ENCODE measurements at places on chromosomes 3 and 15. TPM values are rescaled to one million over a fixed set of nuclear protein-coding genes. Genes with fewer than 3 reads are reported as not detected.

DNA sequence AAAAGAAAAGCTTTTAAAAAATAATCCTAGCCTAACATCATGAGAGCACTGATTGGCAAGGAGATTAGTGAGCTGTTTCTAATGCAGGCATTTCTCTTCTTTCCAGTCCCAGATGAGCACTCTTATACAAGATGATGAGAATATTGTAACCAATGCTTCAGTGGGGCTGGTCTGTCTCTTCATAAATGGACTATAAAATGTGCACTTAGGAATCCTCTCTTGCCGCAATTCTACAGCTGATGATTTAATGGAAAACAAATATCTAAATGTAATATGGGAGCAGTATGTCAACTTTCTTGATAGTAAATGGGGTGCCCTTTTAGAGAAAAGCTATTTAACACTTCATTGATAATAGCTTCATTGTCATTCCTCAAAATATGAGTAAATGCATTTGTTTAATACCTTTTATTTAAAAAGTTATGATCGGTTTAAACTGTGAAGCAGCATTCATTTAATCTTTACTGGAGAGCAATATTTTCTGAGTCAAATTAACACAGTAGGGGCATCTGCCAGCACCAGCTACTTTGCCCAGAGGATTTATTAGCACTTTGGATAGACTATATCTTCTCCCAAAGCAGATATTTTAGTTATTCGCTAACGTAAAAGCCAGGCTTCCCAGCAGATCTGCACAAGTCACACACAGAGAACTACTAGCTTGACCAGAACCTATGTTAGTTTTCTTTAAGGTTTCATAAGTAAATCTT, 985.9 kb downstream of the DIPK2A start:
- H3K27me3 ChIP-seq = peaks cover 1% of the 10 kb centered on the region
- H3K4me3 ChIP-seq = no peak overlapping the region
- H3K4me1 ChIP-seq = no peaks in the 10 kb centered on the region

- peaks cover 3% of the 10 kb centered on the region for H3K27me3 ChIP-seq
- no peaks in the 10 kb centered on the region for H3K36me3 ChIP-seq
- H3K4me3 ChIP-seq = no peak overlapping the region
- DNase-seq = no peak
- no peaks in the 10 kb centered on the region for H3K4me1 ChIP-seq
Measured at GRCh38 chr3:138395865-138396751, 38.3 kb upstream of the ESYT3 start.

DNA sequence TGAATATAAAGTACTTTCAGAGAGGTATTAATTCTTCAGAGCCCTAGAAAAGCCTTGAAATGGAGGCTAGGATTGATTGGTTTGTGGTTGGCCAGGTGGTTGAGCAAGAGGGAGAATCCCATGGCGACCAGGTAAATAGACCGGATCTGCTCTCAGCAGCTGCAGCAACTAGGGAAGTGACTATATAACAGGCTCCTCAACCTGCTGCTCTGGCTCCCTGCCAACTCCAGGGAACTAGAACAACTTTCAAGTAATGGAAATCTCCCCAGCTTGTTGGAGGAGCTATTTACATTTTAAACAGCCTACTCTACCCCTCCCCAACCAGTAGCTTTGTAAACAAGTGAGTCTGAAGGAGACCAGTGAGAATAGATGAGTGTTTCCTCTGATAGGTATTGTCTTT, 121.8 kb upstream of the CADM2 start:
- H3K27ac ChIP-seq = no peak overlapping the region
- H3K27me3 ChIP-seq = no peaks in the 10 kb centered on the region
- no peaks in the 10 kb centered on the region for H3K36me3 ChIP-seq
- peaks cover 4% of the 10 kb centered on the region for H3K4me1 ChIP-seq

DNA sequence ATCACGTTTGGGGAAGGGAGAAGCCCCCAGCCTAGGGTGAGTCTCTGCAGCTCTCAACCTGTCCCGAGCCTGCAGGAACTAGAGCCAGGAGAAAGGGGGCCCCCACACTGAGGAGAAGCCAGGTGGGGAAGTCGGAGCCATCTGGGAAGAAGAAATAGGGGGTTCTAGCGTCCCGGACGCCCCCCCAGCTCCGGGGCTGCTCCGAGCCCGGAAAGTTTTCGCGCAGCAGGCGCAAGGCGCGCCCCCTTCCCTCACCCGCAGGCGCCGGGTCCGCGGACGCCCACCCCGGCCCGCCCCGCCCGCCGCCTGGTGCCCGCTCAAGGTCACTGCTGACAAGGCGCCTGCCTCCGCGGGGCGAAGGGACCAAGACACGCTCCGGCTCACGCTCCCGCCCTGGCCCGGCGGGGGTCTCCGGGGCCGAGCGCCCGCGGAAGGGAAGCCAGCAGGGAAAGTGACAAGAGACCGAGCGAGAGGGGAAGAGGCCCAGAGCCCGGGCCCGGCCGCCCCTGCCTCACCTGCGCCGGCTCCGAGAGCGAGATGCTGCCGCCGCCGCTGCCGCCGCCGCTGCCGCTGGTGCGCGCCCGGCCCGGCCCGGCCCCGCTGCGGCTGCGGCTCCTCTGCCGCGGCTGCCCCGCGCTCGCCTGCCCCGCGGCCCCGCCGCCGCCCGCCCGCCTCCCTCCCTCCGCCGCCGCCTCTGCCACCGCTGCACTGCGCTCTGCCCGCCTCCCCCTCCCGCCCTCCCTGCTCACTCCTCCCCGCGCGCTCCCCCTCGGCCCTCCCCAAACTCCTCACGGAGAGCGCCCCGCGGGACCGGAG, 108.4 kb upstream of the SLC6A11 start:
- H3K36me3 ChIP-seq = peaks cover 3% of the 10 kb centered on the region
- H3K27ac ChIP-seq = no peak overlapping the region
- H3K4me3 ChIP-seq = peak overlapping the region; percentile 85
- DNase-seq = peak; percentile 32
- peaks cover 28% of the 10 kb centered on the region for H3K4me1 ChIP-seq
- H3K27me3 ChIP-seq = peaks cover 26% of the 10 kb centered on the region

- no peaks in the 10 kb centered on the region for H3K4me1 ChIP-seq
- H3K36me3 ChIP-seq = no peaks in the 10 kb centered on the region
- no peak for DNase-seq
- no peaks in the 10 kb centered on the region for H3K27me3 ChIP-seq
- H3K27ac ChIP-seq = no peak overlapping the region
Measured at GRCh38 chr3:21877214-21877754, 126.3 kb upstream of the ZNF385D start.

- no peak overlapping the region for H3K4me3 ChIP-seq
- no peaks in the 10 kb centered on the region for H3K36me3 ChIP-seq
- peaks cover 21% of the 10 kb centered on the region for H3K4me1 ChIP-seq
- no peak overlapping the region for H3K27ac ChIP-seq
- H3K27me3 ChIP-seq = no peaks in the 10 kb centered on the region
Measured at GRCh38 chr3:71006810-71007785, 576.4 kb downstream of the FOXP1 start.

DNA sequence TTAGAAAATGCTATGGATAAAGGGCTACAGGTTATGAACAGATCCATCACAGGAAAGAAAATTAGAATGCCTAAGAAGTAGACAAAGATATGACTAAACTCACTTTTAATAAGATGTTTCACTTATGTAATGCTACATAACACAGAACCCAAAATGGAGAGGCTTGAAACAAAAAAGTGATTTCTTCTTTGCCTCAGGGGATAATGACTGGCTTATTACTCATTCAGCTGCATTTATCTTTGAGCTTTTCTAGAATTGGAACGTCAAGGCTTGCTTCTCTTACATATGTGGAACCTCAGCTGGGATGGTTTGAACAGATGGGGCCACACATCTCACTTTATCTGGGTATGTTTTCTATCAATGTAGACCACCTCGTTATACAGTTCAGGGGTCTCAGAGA, 120.6 kb upstream of the EPHA3 start:
- DNase-seq = no peak
- no peak overlapping the region for H3K27ac ChIP-seq
- peaks cover under 1% of the 10 kb centered on the region for H3K27me3 ChIP-seq
- no peaks in the 10 kb centered on the region for H3K36me3 ChIP-seq
- H3K4me3 ChIP-seq = no peak overlapping the region

- no peak for DNase-seq
- no peak overlapping the region for H3K27ac ChIP-seq
- H3K36me3 ChIP-seq = peaks cover 5% of the 10 kb centered on the region
- H3K27me3 ChIP-seq = no peaks in the 10 kb centered on the region
- peaks cover 31% of the 10 kb centered on the region for H3K4me1 ChIP-seq
Measured at GRCh38 chr3:4509043-4509442, 15.9 kb downstream of the ITPR1 start.

DNA sequence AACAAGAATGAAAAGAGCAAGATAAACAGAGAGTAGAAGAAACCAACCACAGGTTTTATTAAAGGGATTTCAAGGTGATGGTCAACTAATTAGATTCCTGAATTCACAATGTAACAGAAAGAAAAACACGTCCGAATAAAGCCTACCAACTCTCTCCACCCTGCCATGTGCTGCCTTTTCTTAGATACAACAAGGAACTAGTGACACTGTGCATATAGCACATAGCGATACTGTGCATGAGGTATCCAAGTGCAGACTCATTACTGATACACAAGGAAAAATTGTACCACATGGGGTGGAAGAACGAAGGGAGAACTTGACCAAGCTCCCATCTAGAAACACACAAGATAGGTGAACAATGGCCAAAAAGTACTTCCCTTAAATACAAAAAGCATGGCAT, 154.6 kb downstream of the MAGI1 start:
- no peak overlapping the region for H3K27ac ChIP-seq
- peaks cover 21% of the 10 kb centered on the region for H3K4me1 ChIP-seq
- no peak overlapping the region for H3K4me3 ChIP-seq
- DNase-seq = no peak

- DNase-seq = no peak
- no peak overlapping the region for H3K27ac ChIP-seq
- H3K27me3 ChIP-seq = no peaks in the 10 kb centered on the region
- H3K4me1 ChIP-seq = no peaks in the 10 kb centered on the region
- no peaks in the 10 kb centered on the region for H3K36me3 ChIP-seq
Measured at GRCh38 chr3:87478716-87479115, 202.3 kb upstream of the POU1F1 start.

- peak overlapping the region; percentile 1 for H3K27ac ChIP-seq
- no peaks in the 10 kb centered on the region for H3K27me3 ChIP-seq
- no peaks in the 10 kb centered on the region for H3K36me3 ChIP-seq
- no peak overlapping the region for H3K4me3 ChIP-seq
Measured at GRCh38 chr15:62491642-62492041, 326.6 kb upstream of the C2CD4B start.

GRCh38 chr3:161793194-161793930, 296.8 kb downstream of the OTOL1 start:
- peaks cover 10% of the 10 kb centered on the region for H3K4me1 ChIP-seq
- H3K36me3 ChIP-seq = no peaks in the 10 kb centered on the region
- no peak overlapping the region for H3K27ac ChIP-seq
- DNase-seq = no peak

DNA sequence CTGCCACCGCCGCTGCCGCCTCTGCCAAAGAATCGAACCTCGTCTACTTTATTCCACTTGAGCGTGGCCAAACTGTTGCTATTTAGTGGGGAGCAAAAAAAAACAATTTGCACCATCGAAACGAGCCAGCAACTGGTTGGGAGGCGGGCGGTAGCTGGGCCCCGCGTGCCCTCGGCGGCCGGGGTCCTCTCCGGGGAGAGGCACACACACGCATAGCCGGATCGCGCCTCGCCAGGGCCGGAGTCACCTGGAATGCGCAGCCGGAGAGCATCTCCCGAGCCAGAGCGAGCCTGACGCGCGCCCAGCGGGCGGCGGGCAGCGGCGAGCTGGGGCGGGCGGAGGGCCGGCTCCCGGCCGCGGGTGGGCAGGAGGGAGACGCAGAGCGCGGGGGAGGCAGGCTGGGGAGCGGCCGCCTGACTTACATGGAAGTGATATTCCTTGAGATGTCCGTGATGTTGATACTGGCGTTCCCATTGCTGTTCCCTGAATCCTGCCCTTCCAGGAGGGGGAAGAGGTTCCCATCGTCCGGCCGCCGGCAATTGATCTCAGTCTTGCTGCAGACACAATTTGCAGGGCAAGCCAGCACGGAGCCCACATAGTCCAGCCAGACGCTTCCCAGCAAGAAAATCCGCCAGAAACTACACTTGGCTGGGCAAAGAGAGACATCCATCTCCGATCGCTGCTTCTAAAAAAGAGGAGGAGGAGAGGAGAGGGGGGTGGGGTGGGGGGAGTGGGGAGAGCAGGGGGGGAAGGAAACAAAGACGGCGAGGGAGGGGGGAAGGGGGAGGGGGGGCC, 858 bp downstream of the NTRK3 start:
- H3K4me1 ChIP-seq = peaks cover 8% of the 10 kb centered on the region
- H3K36me3 ChIP-seq = no peaks in the 10 kb centered on the region
- H3K27ac ChIP-seq = no peak overlapping the region
- H3K27me3 ChIP-seq = peaks cover 21% of the 10 kb centered on the region
- H3K4me3 ChIP-seq = peak overlapping the region; percentile 71

- peaks cover 8% of the 10 kb centered on the region for H3K4me1 ChIP-seq
- H3K27ac ChIP-seq = no peak overlapping the region
- peaks cover 2% of the 10 kb centered on the region for H3K27me3 ChIP-seq
- DNase-seq = no peak
- H3K36me3 ChIP-seq = no peaks in the 10 kb centered on the region
Measured at GRCh38 chr3:156576651-156577348, 21.9 kb upstream of the SSR3 start.

GRCh38 chr15:74792227-74793016, 10.5 kb downstream of the CSK start:
- H3K36me3 ChIP-seq = peaks cover 4% of the 10 kb centered on the region
- H3K4me1 ChIP-seq = peaks cover 31% of the 10 kb centered on the region
- DNase-seq = no peak
- no peak overlapping the region for H3K4me3 ChIP-seq
- peaks cover 2% of the 10 kb centered on the region for H3K27me3 ChIP-seq

DNA sequence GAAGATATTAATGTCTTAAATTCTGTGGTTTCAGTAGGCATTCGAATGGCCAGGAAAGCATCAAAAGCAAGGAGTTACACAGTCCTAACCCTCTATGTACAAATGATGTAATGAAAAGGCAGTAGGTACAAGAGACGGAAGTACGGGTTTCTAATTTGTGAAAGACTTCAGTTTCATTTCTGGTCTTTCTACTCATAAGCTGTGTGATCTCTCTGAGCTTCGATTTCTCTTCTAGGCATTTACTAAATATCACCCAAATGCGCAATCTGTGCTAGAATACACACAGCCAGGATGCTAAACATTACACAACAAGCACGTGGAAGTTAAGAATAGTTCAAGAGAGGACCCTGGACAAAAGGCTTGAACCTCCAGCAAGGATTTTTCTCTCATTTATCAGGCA, 17.9 kb upstream of the STIMATE start:
- H3K36me3 ChIP-seq = peaks cover 3% of the 10 kb centered on the region
- DNase-seq = no peak
- H3K4me1 ChIP-seq = no peaks in the 10 kb centered on the region
- H3K4me3 ChIP-seq = no peak overlapping the region
- no peak overlapping the region for H3K27ac ChIP-seq

DNA sequence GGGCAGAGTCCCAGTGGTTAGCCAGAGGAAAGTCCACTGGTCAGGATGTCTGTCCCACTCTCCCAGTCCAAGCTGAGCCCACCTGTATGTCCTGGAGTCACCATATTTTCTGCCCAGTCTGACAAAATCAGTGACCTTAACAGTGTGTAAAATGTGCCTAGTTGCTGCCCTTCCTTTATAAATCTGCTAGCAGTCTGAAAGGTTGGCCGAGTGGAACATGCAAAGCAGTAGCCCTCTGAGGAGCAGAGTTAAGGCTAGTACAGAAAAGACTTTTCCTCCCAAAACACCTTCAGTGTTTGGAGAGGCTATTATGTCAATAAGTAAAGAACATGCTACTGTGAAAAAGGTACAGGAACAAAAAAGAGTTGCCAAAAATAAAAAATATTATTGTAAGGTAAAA, 15.3 kb downstream of the TTC21A start:
- peaks cover 2% of the 10 kb centered on the region for H3K4me1 ChIP-seq
- no peak overlapping the region for H3K27ac ChIP-seq
- peaks cover 24% of the 10 kb centered on the region for H3K36me3 ChIP-seq
- H3K27me3 ChIP-seq = peaks cover 5% of the 10 kb centered on the region

TEX55 gene
- total RNA-seq = not detected

SPATA12 gene
- 0.15 TPM for total RNA-seq

ILDR1 gene
- total RNA-seq = not detected

TIMP4 gene
- total RNA-seq = 0.69 TPM

MOBP gene
- total RNA-seq = not detected

DOCK3 gene
- 1.3 TPM for total RNA-seq

FANCI gene
- 28.6 TPM for total RNA-seq

CCR3 gene
- not detected for total RNA-seq
